ENCODE measurements at places on chromosomes 11 and 22. TPM values are rescaled to one million over a fixed set of nuclear protein-coding genes. Genes with fewer than 3 reads are reported as not detected.

Gene HBB
- total RNA-seq: not detected

Gene KCNJ1
- not detected for total RNA-seq

Gene C11orf71
- 7.2 TPM for total RNA-seq

Gene HOATZ
- total RNA-seq: not detected

Gene DUSP8
- 1.3 TPM for total RNA-seq

Gene ASRGL1
- 10.1 TPM for total RNA-seq

Gene SCN4B
- 0.17 TPM for total RNA-seq

Gene CYP2D6
- 7.0 TPM for total RNA-seq

Gene INPPL1
- 111 TPM for total RNA-seq

Gene OLFML1
- not detected for total RNA-seq

Gene OR9G1
- total RNA-seq: not detected

Gene WBP2NL
- 3.5 TPM for total RNA-seq

Gene MS4A6E
- not detected for total RNA-seq

Data from T-helper 1 cell treated with Interleukin-12 subunit alpha and Interleukin-12 subunit beta and Interleukin-4 antibody, amounts not matched to agents 30 ng/mL and 1 ng/mL, for 36 hours (primary cell).